ENCODE measurements at places on chromosomes 2 and 18.

DNA sequence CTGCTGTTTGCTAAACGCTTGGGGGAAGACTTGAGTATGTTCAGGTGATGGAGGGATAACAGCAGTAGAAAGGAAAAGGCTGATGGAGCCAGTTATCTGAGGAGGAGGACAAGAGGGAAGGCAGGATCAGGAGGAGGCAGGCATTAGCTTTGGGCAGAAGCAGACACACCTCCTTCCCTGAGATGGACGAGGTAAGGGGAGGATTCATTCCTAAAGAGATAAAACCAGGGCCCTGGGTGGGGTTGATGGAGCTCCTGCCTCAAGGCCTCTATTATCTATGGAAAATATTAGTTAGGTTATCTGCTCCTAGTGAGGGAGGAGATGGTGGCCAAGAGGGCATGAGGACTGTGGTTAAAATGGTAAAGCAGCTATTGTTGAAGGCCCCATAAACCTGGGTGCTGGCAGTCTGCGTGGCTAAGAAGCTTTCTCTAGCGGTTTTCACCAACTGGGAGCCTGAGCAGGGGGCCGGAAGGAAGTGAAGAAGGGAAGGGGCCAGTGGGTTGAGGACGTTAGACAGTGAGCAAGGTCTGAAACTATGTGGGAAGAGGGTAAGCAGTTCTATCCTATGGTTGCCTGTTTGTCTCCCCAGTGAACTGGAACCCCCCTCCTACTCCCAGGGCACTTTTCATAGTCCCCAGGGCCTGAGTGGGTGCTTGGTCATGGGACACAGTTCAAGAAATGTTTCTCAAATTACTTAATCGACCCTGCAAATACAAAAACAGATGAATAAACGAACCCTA lies 56.6 kb upstream of the HK2 start:
- DNase-seq: no peak

GRCh38 chr18:68725346-68725745 lies 10.4 kb upstream of the TMX3 start:
- DNase-seq: no peak

- DNase-seq: no peak
Measured at GRCh38 chr2:45255563-45255962, 246.3 kb upstream of the SIX2 start.

- DNase-seq: no peak
Measured at GRCh38 chr18:6543330-6543908, 128.7 kb upstream of the L3MBTL4 start.

- DNase-seq: no peak
Measured at GRCh38 chr2:83191316-83191715, 1267.8 kb downstream of the SUCLG1 start.

DNA sequence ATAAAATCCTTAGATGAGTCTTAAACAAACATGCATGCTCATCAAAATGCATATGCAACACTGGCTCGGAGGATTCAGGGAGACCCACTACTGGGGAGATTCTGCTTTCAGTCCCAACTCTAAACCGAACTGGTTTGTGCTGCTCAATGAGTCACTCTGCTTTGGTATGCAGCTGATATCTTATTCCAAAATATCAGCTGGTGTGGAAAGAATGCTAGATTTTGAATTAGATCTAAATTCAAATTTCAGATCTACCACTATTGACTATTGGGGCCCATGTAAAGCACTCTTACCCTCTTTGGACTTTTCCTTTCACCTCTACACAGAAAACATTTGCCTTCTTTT lies 39.2 kb upstream of the TTN start:
- no peak for DNase-seq

- no peak for DNase-seq
Measured at GRCh38 chr2:240974771-240975572, 23.4 kb upstream of the SNED1 start.

DNA sequence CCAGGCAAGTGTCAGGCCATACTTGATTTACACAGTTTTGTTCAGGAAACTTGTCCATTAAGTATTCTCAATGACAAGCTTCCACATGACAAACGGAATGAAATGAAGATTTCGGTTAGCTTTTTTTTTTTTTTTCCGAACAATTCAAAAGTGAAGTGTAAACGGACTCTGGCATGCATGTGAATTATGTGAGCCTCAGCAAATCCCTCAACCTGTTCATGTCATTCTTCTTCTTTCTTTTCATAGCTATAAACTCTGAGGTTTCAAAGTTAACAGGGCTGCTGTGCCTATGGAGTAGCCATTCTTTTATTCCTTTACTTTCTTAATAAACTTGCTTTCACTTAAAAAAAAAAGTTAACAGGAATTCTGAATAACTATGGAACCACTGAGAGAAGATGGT lies 110.3 kb downstream of the NOL10 start:
- DNase-seq: no peak

DNA sequence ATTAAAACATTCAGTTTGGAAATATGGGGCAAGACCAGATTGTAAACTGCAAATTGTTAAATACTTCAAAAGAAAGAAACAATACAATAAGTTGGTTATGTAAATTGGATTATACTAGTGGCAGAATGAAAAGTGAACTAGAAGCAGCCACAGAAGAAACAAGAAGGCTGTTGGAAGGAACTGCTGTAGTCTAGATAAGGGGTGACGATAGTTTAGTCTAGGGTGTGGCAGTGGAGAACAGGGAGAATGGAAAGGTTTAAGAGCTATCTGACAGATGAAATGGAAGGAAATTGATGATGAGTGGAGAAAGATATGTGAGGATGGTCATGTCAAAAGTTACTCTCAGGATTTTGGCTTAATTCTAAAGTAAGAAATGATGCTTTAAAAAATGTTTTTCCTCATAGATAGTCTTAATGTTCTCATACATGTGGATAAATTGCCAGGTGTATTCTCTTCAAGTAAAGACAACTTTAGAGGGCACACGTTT lies 179.7 kb downstream of the GPD2 start:
- DNase-seq: no peak

DNA sequence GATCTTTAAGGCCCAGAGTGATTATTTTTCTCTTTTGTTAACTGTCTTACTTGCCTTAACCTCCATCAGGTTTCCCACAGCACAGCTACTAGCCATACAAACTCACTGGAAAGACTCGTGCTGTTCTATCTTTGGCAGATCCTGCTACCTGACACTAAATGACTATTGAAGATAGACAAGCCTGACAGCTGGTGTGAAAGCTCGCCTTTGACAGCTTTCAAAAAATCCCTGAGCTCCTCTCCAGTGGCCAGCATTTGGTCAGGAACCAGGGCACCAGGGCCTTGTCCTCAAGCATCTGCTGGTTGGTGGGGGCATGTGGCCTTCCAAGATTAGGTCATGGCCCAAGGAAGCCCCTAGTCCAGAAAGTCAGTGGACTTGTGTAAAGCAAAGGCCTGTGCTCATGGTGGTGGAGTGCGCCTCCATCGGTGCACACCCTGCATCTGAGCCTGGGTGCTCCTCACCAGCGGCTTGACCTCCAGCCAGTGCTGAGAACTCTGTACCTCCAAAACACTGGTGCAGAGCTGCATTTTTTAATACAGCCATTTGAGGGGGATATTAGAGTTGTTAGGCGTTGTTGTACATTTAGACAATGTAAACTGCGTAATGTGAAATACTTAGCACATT lies 158.5 kb downstream of the NCK2 start:
- DNase-seq: no peak

- DNase-seq: no peak
Measured at GRCh38 chr2:145464866-145465265, 944.9 kb upstream of the ZEB2 start.

- no peak for DNase-seq
Measured at GRCh38 chr2:102604769-102605168, 14.6 kb upstream of the SLC9A2 start.

- no peak for DNase-seq
Measured at GRCh38 chr18:35620765-35621164, 39.2 kb downstream of the GALNT1 start.

- DNase-seq: no peak
Measured at GRCh38 chr2:26970928-26971627, 641 bp downstream of the MAPRE3 start.

- DNase-seq: no peak
Measured at GRCh38 chr18:10482985-10483949, 28.8 kb downstream of the APCDD1 start.

- DNase-seq: no peak
Measured at GRCh38 chr18:68429841-68430240, 285.1 kb downstream of the TMX3 start.

GRCh38 chr2:239271882-239272281 lies 128.9 kb downstream of the HDAC4 start:
- no peak for DNase-seq

GRCh38 chr2:33321236-33321771 lies 155.1 kb upstream of the RASGRP3 start:
- DNase-seq: no peak

DNA sequence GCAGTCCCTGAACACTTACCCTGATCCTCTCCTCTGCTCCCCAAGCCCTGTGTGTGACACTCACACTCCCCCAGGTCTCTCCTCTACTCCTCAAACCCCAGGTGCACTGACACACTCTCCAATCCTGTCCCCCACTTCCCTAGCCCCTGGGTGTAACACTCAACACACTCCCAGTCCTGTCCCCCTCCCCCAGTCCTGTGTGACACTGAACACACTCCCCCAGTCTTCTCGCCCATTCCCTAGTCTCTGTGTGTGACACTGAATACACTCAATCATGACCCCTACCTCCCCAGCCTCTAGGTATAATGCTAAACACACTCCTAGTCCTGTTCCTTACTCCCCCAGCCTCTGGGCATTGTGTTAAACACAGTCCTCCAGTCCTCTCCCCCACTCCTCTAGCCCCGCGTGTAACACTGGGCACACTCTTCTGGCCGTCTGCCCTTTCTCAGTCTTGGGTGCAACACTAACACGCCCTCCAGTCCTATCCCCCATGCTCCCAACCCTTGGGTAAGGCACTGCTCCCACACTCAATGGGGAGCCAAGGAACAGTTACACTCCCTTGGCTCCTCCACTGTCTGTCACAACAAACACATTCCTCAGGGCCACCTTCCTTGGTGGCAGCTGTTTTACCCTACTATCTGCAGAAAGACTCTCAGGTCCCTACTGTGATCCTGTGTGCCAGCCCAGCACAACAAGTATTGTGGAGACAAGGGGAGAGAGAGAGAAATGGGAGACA lies 82.5 kb upstream of the PKDCC start:
- DNase-seq: no peak

DNA sequence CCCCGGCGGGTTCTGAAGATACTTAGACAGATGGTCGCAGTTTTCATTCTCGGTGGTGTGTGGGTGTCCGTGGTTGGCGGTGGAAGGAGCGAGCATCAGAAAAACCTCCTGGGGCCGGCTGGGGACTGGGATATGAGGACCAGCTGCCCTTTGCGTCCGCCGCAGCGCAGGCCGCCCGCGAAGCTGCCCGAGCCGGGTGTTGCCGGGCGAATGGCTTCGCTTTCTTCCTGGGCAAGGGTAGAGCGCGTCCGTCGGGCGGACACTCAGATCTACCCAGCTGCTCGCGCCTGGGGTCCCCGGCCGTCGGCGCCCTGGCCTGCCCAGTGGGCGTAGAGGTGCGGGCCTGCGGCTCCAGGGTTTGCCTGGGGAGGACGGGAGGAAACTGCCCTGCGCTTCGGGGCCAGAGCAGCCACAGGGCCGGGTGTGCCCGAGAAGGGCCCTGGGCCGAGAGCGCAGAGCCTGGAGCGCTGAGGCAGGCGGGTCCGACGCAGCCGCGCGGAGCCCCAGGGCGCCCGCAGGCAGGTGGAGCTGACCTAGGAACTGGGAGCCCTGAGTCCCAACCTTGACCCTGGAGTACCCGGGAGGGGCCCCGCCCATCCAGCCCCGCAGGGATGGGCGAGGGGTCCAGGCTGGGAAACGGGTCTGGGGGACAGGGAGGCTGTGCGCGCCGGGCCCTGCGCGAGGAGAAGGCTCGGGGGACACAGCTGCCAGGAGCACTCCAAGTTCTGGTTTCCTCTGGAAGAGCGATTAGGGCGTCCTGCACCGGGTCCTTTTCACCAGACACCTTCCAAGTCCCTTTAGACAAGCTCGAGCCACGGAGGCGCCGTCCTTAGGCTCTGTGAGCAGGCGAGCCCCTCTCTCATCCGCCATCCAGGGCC lies 1.3 kb downstream of the TWIST2 start:
- no peak for DNase-seq

DNA sequence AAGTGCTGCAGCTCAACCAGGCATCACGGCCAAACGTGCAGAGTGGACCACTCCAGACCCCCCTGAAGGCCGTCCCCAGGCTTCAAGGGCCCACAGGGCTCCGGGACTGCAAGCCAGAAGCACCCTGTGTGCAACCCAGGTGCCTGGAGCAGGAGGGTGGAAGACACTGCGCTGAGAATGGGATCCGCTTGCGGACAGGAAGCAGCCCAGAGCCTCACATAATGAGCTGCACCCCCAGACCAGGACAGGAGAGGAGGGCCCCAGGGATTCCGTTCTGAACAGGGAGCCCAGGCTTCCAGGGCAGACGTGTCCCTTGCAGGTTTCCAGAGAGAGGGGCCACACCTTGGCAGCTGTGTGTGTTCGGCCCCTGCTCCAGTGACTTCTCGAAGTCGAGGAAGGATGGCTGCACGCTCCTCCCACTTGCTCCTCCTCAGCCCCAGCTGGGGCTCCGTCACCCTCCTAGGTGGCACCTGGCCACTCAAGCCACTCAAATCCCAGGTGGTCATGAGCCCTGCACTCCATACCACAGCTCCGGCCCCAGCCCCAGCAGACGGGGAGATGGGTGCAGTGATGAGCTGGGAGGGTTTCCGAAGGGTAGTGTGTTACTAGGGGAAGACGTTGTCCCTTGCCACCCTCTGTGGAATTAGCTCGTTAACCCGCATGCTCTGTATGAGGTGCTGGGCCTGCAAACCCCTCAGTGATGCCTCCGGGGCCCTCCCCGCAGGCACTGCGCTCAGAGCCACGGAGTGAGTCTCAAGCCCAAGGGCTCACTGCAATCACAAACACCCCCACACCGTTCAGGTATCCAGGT lies 79.2 kb downstream of the NDUFA10 start:
- no peak for DNase-seq

DNA sequence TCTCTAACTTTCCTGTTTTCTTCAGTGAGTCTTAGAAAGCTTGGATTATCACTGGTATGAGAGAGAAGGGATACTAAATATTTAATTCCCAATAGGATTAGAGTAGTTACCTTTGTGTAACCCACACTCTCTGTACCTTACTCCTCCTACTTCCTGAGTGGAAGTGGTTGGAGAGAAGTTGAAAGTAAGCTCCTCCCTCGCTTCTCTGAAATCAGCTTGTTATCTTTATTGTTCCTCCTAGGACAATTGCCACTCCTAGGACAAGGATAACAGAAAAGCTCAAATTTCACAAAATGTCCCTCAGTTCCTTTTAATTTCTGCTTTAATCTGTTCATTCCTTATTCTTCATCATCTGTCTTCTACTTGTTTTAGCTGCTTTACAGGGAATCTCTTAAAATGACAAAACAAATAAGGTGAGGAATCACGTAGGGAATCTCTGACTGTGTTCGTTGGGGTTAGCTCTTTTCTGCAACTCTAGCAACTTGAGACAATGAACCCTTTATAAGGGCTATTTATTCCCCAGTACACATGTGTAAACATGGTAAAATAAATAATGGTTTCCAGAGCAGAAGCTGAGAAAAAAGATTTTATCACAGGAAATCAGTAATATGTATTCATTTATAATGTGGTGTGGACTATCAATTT lies 8.6 kb downstream of the ITPRID2 start:
- no peak for DNase-seq

DNA sequence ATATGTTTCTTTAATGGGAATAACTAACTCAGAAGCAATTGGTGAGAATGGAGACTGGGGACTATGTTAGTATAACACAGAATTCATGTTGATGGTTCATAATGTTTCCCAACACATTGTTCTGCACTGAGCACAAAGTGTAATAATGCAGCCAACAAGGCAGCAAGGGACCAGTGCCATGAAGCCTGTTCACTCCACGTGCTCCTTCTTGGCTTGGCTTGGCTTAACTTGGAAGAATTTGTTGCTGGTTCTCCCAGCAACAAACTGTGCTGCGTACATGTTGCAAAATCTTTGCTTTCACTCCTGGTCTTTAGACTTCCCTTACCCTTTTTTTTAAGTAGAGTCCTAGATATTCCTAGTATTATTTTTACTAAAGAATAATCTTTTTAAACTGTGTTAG lies 129.7 kb downstream of the MAP3K20 start:
- no peak for DNase-seq
